Stimulated activated CD4-positive, alpha-beta T cell treated with anti-CD3 and anti-CD28 coated beads, Interleukin-2, amount 100 ng/mL, for 24 hours (primary cell): ENCODE measurements at places on chromosomes 4 and X.

DNA sequence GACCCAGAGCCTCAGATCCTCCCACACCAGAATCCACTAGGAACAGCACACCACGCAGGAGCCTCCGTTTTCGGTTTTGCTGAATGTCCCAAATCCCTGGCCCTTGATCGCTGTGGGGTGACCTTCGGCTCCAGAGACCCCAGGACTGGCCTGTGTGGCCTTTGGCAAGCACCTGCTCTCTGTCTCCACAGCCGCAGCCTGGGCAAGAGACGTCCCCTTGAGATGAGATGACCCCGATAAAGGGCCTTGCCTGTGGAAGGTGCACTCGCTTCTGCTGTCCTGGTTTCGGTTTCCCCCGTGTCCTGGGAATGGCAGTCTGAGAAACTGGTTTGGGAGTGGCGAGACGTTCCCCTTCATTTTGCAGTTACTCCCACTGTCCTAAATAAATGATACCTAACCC is 9.6 kb downstream of the PSAPL1 start:
- no peak for DNase-seq

DNA sequence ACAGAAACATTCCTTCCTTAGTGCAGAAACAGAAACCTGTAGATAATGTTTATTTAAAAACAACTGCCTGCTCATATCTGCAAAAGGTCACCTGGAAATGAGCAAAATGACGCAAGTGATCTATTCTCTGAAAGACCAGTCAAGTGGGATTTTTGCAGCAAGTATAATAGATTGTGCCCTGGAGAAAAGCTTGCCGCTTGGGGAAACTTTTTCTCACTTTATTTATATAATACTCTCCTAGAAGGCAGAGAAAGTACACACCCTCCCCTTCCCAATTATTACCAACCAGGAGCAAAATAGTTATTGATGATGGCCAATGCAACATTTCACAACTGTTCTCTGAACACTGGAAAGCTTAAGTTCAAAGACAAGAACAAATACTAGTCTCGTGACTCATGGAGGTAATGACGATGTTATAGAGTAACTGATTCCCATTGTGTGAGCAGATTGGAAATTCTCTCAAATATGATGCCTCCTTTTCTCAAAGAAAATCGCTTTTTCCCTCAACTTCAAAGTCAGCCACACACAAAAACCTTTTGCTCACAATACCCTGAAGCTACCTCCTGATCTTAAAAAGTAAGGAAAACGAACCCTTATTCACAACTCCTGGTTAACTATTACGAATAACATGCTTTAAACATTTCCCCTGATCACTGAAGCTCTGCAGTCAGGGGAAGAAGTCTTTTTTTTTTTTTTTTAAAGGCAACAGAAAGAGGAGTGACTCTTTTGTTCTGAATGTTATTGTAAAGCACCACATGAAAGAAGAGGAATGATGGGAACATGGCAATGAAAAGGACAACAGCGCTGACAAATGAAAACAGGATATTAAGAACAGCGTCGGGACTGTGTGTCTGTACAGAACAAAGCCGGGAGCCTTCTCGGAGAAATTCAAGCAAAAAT is 41.0 kb downstream of the MID1 start:
- DNase-seq, result no peak

DNA sequence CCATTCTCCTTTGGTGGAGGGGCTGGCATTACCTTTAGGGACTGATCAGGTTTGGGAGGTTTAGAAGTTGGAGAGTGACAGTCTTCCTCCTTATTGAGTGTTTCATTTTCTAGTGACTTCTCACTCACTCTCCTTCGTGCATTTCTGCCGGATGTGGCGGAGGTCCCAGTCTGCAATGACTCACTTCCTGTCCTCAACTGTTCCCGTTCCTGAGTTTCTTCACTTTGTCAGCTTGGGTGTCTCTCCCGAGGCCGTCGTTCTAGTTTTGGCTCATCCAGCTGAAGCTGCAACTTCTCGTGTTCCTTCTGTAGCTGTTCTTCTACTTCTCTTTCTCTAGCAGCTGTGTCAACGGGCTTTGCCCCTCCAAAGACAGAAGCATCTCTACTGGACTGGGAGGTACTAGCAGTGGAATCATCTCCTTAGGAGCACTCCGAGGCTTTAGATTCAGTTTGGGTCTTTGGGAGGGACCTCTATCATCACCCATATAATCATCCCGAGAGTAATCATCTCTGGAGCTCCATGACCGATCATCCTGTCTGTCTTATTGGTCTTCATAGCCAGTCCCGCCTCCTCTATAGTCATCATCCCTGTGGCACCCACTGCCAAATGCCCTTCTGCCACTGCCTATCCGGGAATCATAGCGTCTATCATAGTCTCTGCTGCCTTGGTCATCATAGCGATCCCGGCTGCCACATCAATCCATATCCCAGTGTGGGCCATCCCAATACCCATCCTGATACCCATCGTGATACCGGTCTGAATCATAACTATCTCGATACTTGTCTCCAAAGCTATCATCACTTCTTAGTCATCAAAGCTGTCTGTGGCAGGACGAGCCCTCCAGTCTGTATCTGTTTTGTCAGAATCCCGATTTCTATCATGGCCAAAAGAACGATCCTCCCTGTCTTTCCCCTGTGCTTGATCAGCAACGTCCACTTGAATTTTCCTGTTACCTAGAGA is 35.3 kb upstream of the VSIG4 start:
- DNase-seq, result peak; percentile 30

DNA sequence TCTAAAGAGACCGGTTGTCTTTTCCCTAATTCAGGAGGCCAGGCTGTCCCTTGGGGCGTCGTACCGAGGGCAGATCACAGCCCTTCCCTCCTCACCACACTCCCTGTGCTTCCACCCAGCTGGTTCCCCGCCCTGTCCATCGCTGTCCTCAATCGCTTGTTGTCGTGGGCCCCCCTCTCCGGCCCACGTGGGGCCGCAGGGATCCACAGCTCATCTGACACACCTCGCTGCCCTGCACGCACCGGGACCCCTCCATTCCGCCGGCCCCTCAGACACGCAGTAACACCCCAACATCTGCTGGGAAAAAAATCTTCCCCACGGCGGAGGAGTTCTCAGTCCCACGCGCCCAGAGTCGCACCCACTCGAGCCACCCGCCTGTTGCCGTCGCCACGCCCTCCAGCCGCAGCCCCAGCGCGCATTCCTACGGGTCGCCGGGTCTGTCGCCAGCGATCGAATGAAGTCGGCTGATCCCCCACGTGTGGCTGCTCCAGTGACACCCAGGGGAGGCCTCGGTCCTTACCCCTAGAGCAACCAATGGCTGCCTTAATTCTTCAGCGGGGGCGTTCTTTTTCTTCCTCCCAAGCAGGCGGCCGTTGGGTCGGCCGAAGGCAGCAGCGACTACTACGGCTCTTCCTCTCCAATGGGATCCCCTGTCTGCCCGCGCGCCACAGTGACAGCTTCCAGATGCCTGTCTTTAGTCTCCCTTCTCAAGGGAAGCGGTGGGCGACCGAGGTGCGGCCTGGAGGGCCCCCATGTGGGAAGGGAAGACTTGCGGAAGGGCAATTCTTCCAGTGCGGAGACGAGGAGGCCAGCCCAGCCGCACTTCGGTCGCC is 893 bp upstream of the SEPTIN11 start:
- DNase-seq, result peak; percentile 57

GRCh38 chr4:131304686-131305085 is 1844.4 kb upstream of the PCDH10 start:
- no peak for DNase-seq

DNA sequence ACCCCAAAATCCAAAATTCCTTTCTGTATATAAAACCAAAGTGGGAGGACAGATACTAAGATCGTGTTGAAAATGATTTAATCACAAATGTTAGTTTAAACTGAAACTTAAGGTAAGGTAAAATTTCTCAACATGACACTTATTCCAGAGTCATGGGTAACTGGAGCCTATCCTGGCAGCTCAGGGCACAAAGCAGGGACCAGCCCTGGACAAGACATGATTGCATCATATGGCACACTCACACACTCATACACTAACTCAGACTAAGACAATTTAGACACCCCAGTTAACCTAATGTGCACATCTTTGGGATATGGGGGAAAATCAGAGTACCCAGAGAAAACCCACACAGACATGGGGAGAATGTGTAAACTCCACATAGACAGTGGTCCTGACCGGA is 244.1 kb upstream of the TEX13A start:
- DNase-seq, result no peak

DNA sequence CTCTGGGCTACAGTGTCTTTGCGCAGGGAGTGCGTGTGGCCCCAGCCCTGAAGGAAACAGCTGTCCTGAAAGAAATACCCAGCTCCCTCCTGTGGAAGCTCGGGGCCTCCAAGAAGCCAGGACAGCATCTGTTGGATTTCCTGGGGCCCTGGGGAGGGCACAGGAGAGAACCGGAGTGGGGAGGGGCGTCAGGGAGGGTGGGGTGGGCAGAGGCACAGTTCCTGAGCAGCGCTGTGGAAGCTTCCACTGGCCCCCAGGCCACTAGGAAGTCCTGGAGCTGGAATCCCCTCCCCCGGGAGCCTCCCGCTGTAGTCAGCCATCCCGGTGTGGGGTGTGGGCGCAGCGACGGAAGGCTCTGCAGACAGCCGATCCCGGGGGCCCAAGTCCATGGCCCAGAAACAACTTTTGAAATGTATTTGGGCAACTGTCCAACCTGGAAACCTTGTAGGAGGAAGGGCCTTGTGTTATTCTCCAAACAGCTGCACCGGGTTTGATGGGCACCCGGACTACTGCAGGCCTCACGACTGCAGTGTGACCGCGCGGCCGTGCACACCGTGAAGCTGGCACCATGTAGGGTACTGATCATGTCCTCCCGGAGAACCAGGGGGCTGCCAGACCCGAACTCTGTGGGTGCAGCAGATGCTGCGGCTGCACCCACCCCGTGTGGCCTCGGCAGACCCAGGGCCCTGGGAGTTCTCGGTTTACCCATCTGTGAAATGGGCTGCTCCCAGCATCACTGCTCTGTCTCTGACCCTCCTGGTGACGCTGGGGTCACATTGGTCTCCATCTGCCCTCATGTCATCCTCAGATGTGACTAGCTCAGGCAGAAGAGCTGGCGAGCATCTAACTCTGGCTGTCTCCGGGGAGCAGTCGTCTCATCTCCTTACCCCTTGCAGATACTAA is 68.5 kb upstream of the HMX1 start:
- no peak for DNase-seq

DNA sequence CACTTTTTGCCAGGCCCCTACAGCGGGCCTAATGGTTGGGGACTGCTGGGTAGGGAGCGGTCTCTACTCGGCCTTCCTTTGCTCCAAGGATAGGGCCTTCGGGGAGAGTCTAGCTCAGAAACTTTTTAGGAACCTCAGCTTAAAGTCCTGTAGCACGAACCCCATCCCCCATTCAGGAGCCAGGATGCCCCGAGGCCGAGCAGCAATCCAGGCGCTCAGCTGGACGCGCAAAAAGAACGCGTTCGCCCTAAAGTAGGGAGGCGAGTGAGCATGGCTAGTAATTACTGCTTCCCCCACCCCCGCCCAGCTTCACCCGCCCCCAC is 9.7 kb downstream of the POU4F2 start:
- no peak for DNase-seq

DNA sequence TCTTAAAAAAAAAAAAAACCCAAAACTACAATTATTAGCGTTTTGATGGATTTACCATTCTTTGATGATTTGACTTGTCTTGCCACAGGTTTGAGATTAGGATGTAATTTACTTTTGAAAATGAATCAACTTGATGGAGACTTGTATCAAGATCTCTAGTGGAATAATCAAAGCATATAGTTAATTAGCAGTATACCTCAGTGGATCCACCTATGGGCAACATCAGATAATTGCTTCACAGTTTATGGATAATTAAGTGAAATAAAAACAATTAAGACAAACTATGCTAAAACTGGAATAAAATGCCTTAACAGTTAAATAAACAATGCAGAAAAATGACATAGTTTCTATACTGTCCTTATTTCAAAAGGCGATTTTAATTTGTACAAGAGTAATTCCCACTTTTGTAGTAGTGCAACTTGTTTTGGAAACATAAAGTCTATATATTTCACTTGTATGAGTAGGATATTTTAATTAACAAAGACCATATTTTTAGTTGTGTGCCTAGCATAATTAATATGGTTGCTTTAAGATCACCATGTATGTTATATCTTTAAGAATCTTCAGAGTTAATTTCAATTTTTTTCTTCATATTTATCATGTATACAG is 4.2 kb downstream of the CPEB2 start:
- no peak for DNase-seq

GRCh38 chr4:113591982-113592381 is 169.6 kb downstream of the CAMK2D start:
- DNase-seq, result no peak

- DNase-seq, result no peak
Measured at GRCh38 chr4:84470204-84470785, 28.8 kb downstream of the NKX6-1 start.

DNA sequence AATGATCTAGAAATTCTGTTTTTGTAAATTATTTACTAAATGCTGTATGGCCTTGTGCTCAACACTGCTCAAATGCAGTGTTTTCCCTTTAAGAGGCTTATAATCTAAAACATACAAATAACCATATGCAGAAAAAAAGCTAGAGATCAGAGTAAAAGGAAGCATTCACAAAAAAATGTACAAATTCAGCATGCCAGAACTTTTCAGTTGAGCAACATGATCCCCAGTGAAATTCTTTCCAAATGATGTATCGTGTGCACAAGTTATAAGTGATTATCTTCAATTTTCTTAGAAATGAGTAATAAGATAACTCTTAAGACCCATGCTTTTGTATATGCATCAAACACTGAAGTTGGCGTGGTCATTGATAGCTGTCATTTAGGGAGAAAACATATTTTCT is 5.0 kb downstream of the GPC3 start:
- no peak for DNase-seq

GRCh38 chr4:138256608-138257007 is 14.5 kb upstream of the SLC7A11 start:
- no peak for DNase-seq

- peak; percentile 26 for DNase-seq
Measured at GRCh38 chrX:129360175-129360574, 163.1 kb downstream of the SMARCA1 start.

GRCh38 chr4:3851881-3852280 is 85.7 kb downstream of the ADRA2C start:
- DNase-seq, result no peak

DNA sequence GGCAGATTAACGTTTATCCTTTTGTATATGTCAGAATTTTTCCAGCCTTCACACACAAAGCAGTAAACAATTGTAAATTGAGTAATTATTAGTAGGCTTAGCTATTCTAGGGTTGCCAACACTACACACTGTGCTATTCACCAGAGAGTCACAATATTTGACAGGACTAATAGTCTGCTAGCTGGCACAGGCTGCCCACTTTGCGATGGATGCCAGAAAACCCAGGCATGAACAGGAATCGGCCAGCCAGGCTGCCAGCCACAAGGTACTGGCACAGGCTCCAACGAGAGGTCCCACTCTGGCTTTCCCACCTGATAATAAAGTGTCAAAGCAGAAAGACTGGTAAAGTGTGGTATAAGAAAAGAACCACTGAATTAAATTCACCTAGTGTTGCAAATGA is 94.8 kb downstream of the TET2 start:
- no peak for DNase-seq

GRCh38 chr4:156194896-156195295 is 241.2 kb upstream of the CTSO start:
- no peak for DNase-seq
